T-helper 1 cell (primary cell): ENCODE measurements at places on chromosomes 7 and 10.
A peak's percentile ranks its signal among the peaks of the same experiment; 100 is the strongest.

DNA sequence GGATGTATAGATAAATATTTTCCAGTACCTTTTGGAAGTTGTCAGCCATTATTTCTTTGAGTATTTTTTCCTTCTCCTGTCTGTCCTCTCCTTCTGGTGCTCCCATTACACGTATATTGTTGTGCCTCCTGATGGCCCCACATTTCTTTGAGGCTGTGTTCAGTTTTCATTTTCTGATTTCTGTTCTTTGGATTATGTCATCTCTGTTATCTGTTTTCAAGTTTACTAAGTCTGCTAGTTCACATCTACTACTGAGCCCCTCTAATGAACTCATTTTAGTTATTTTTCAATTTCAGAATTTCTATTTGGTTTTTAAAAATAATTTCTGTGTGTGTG is 16.3 kb downstream of the RBM33 start:
- DNase-seq, result no peak

DNA sequence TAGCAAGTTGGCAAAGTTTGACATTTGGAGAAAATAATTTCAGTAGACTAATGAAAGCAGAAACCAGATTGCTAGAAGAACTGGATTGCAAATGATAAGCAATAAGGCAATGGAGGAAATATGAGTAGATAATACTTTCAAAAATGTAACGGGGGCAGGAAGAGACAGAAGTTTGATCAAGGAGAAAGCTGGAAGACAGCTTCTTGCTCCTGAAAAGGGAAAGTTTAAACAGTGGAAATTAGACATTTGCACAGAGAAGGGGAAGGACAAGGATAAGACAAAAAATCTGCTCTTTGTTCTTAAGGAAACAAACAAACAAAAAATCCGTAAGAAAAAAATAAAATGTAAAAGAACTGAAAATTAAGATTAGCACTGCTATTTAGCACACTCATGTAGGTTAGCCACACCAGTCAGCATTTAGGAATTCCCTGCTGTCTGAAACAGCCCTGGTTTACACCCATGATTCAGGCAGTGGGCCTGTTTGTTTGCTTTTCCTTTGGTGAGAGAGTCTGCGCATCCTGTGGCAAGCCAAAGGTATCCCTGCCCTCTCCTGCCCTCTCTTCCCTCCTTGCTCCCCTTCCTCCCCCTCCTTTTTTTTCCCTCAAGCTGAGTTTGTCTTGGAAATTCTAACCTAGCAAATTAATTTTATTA is 104.3 kb upstream of the CAV2 start:
- DNase-seq, result no peak

- DNase-seq, result no peak
Measured at GRCh38 chr7:155763691-155764437, 48.4 kb downstream of the SHH start.

- no peak for DNase-seq
Measured at GRCh38 chr7:48182718-48183369, 11.6 kb downstream of the ABCA13 start.

DNA sequence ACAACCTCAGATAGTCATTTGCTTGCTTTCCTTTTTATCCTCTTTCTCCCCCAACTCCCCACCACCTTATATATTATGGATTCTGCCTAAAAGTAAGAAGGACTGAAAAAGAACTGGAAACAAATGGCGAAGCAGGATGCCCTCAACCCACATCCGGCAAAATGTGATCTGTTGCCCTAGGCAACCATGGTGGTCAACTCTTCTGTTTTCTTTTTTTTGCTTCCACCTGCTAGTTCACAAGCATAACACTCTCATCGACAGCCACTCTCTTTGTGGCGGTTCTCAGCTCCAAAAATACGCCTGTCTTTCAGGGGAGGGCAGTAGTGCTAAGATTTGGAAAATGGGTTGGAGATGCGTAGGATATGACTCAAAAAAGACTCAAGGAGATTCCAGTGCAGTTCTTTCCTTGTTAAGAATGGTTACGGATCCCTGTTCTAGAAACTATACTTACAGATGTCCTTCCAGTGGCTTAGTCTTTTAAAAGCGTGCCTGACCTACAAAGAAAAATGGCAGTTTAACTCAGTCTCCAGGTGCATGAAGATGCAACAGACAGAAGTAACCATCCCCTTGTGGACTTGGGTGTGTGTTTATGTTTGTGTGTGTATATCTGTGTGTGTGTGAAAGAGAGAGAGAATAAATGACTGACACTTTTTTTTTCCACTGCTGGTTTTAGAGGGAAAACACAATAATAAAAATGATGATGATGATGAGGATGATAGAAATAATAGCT is 10.7 kb downstream of the APBB1IP start:
- peak; percentile 88 for DNase-seq

- no peak for DNase-seq
Measured at GRCh38 chr7:90903841-90904240, 307.7 kb downstream of the CDK14 start.

- no peak for DNase-seq
Measured at GRCh38 chr7:85682833-85683620, 496.2 kb upstream of the SEMA3D start.

DNA sequence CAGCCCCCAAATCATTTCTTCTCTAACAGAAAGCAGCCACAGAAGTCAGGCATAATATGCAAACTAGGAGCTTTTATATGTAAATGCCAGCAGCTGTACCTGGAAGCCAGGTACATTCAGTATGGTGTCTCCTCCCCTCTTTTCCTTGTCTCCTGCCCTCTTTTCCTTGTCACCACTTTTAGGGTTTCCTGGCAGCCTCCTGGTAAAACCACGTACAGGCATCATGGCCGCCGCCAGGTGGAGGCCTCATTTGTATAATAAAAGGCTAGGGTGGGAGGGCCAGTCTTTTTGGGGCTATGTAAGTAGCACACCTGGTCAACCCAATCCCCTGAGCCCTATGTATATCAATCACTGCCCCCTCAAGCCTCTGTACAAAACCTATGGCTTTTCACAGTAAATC is 28.7 kb downstream of the PDZD8 start:
- no peak for DNase-seq

DNA sequence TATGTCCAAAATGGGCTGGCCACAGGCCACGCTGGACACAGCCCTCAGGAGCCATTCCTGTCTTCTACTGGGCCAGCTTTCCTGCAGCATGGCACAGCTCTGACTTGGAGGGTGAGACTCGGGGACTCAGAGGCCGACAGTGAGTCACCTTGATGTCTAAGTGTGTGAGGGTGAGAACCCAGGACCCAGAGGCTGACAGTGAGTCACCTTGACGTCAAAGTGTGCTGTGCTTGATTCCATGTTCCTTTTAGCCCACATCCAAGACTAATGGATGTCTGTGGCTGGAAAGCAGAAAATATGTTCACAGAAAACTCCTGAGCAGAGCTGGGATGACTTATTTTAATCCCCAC is 6.0 kb upstream of the FAM170B start:
- no peak for DNase-seq

GRCh38 chr10:18773180-18773579 is 113.9 kb downstream of the ARL5B start:
- DNase-seq, result no peak

DNA sequence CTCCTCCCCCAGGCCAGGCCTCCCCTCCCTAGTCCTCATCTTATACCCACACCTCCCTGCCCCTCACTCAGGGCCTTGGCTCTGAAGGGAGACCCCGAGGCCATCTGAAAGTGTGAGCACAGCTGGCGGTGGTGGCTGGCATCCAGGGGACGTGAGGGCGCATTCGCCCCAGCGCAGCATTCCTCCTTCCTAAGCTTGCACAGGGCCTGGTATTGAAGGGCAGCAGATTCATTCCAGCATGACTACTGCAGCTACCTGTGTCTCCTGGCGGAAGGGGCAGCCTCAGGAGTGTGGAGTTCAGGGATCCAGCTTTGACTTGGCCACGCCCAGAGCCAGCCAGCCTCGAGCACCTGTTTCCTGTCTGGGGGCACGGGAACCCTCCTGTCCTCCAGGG is 72.6 kb downstream of the PARP12 start:
- DNase-seq, result no peak

- no peak for DNase-seq
Measured at GRCh38 chr10:124563320-124564040, 101.9 kb downstream of the LHPP start.

GRCh38 chr7:116354546-116355423 is 144.4 kb downstream of the TES start:
- DNase-seq, result no peak

GRCh38 chr10:31669357-31669756 is 259.3 kb downstream of the ARHGAP12 start:
- no peak for DNase-seq

DNA sequence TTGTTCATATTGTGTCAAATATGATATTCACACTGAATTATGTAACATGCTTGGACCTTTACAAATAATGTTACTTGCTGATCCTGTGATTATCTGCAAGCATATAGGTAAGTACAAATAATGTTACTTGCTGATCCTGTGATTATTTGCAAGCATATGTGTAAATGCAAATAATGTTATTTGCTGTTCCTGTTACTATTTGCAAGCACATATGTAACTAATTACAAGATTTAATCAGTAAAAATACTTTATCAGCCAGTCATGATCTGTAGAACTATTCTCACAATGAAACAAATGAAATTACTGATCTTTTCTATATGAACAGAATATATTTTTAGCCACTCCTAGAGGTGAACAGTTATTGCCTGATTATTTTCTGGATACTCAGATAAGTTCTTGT is 44.7 kb upstream of the NPY start:
- no peak for DNase-seq

- no peak for DNase-seq
Measured at GRCh38 chr10:55220975-55221374, 419.9 kb upstream of the PCDH15 start.

- DNase-seq, result no peak
Measured at GRCh38 chr10:21304608-21305007, 220.9 kb downstream of the SKIDA1 start.

- DNase-seq, result no peak
Measured at GRCh38 chr10:113993489-113993991, 50.1 kb upstream of the ADRB1 start.

DNA sequence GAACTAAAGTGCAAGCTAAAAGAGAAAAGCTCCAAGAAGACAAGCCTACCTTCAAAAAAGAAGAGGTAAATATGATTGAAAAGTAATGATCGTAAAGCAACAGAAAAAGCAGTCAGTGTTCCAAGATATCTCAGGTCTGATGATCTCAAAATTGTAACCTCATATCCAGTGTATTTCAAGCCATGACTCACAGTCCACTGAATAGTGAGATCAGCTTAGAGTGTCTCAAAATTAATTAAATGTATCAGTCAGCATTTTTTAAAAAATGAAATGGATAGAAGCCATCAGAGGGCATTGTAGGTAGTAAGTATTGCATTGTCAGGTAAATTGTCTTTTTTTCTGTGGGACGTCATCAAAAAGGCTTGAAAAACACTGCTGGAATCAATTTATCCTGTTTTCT is 50.6 kb upstream of the AGBL3 start:
- no peak for DNase-seq

DNA sequence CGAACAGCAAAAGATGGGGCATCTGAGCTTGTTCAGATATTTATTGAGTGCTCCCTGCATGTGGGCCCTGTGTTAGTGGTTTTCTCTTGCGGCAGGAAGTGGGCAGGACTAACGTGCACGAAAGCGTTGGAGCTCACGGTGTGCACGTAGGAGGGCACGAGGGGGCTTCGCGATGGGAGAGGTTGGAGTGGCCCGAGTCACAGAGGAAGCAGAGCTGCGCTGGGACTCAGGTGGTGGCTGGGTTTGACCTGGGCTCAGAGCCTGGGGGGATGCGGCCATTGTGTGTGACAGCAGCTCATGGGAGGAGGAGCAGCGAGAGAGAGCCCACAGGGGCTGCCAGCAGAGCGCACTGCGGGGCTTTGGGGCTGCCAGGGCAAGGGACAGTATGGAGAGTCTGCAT is 7.7 kb downstream of the ZSCAN25 start:
- DNase-seq, result peak; percentile 47

GRCh38 chr7:26199301-26200037 is 1.1 kb downstream of the HNRNPA2B1 start:
- peak; percentile 77 for DNase-seq

- no peak for DNase-seq
Measured at GRCh38 chr10:80412486-80412885, 4.1 kb downstream of the PRXL2A start.

- no peak for DNase-seq
Measured at GRCh38 chr10:59627366-59628018, 82.2 kb downstream of the SLC16A9 start.

DNA sequence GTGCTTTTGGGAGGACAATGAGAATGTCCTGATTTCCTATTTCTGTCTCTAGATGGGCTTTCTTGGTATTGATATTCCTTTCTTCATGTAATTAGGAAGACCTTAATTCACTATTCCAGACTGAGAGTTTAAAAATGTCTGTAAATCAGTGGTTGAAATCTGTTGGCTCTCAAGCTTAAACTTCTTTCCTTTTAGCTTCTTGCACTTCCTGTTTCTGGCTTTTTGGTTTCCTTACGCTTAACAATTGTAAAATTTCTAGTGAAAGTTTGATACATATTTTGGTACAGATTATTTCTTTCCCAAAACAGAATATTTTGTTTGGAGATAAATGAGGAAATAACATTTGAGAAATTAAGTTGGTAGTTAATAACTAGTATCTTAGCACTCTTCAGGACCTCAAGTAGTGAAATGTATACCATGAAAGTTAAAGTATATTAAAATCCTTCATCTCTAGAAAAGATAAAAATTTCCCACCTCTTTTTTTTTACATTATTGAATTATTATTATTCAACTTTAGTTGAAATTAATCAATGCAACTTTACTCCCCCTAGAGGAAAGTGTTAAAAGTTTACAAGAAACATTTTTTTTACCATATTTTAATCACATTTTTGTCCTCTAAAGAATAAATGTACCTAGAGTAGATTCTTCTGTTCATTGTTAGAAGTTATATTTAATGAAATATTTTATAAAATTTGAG is 137.2 kb downstream of the PHTF2 start:
- no peak for DNase-seq

DNA sequence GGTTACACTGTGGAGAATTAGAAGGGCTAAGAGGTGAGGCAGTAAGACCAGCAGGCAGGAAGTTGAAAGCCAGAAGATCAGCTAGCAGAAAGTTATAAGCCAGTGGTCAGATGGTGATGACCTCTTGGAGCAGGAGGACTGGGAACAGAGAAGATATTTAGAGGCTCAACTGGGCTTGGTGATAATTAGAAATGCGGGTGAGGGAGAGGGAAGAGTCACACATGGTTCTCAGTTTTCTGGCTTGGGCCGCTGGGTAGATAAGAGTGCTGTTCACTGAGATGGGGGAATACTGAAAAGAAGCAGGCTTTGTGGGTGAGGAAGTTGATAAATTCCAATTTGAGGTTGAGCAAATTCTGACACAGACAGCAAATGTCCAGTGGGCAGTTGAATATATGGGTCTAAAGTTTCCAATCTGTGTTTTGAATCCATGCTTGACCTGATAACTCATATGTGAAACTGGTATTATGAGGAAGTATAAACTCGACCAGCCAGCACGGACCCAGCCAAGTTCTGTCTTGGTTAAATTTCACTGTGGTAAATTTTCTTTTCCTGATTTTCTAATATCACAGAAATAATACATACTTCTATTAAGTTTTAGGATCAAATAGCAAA is 22.7 kb downstream of the LSMEM1 start:
- no peak for DNase-seq
